GM06990 (cell line): ENCODE measurements at places on chromosomes 1 and 21.

GRCh38 chr1:153763365-153764225 lies 11.6 kb upstream of the SLC27A3 start:
- DNase-seq: no peak

- DNase-seq: peak; percentile 81
Observed at GRCh38 chr1:206803221-206803730, 31.0 kb upstream of the IL10 start.

DNA sequence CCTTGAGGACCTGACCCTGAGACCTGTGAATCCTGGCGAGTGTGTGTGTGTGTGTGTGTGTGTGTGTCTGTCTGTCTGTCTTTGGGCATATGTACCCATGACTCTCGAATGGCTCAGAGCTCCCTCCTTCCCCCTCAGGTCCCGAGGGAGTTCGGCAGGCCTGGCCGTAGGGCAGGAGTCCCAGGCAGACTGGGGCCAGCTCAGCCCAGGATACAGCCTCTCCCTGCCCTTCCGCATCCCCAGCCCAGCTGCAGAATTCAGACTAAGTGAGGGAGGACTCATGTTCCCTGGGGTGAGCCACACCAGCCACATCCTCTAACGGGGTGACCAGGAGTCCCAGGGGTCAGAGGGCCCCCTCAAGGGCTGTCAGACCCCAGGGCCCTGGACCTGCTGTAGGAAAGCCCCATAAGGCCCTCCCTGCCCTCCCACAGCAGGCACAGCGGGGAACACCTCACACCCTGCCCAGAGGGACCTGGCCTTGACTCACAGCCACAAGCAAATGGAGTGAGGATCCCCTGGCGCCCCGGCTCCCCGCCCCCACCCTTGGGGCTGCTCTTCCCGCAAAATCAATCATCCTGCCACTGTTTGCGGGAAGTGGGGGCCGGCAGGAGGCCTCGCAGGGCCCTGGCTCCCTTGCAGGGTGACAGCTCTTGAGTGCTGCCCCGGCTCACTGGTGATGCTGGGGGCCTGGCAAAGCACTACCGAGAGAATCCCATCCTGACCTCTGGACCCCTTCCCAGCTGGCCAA lies 101.7 kb upstream of the CASZ1 start:
- DNase-seq: no peak

DNA sequence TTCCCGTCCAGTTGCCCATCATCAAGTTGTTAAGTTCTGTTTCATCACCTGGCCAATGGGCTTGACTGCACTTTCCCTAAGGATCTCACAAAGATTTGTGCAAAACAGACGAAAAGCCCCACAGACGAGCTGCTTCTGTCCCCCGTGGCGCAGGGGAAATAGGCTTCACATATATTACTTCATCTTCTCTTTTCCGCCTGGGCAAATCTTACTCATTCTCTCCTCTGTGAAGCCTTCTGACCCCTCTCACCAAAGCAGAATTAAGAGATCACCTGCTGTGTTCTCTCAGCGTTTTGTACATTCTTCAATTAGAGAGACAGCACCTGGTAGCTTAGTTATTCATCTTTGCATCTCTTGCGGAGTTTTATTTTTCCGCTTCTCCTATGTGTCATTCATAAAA lies 129.8 kb downstream of the IGSF21 start:
- no peak for DNase-seq

- no peak for DNase-seq
Observed at GRCh38 chr1:174791863-174792262, 207.9 kb upstream of the CACYBP start.

DNA sequence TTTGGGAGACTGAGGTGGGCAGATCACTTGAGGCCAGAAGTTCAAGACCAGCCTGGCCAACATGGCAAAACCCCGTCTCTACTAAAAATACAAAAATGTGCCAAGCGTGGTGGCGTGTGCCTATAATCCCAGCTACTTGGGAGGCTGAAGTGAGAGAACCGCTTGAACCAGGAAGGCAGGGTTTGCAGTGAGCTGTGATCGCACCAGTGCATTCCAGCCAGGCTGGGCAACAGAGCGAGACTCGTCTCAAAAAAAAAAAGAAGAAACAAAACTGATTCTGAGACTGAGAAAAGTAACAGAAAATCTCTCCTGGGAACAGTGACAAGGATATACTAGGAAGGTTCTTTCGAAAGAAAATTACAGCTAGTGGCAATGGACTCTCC lies 20.9 kb downstream of the USP48 start:
- DNase-seq: peak; percentile 75

DNA sequence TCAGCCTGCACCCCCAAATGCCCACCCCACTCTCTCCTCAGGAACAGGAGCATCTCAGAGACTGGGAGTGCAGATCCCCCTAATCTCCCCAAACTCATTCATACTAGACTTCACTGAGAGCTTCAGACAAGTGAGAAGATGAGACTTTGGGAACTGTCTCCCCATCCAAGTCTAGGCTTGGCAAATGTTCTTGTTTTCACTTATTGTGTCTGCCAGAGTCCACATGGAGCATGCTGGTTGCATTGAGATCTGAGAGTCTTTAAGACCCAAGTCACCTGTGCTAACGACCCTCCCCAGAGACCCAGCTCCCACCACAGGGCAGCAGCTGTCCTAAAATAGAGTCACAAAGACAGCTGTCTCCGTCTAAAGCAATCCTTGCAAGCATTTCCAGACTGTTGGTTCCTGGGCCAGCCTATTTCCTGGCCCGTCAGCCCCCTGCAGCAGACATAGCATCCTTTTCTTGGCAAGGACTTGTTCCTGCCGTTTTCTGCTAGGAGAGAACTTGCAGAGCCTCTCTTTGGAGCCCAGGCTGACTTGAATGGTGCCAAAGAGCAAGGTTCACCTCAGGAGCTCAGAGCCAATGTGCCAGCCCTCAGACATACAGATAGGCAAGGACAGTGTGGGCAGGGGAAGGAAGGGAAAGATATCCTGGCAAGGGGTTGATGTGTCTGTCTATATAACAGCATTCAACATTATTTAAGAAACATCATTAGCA lies 1.9 kb upstream of the CNTN2 start:
- DNase-seq: no peak

DNA sequence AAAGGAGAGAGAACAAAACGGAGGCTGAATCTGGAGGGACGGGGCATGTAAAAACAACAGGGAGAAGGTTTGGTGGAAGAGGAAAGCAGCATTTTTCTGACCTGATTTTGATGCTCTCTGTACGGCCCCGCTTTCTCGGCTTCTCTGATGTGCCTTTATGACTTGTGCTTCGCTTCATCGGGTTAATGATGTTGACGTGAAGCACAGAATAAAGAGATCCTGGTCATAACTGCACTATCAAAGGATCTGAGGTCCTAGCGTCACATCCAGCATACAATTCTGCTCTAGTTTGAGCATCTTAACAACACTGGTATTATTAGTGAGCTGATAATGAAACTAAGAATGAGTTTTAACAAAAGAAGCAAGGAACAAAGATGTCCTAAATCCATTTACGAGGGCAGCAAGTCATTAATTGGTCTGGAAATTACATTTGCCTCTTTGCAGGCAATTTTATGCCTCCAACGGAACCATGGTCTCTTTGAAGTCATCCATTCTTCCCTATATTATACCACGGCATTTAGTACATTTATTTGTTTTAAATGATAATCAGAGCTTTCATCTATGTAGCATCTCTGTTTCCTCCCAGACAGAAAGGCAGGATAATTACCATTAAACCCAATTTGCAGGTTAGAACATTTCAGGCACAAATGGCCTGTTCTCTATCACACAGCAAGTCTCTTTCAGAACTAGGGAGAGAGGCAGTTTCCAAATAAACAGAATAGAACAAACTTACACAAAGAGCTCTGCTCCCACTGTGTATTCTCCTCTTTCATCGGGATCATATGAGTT lies 45.3 kb upstream of the B3GALNT2 start:
- DNase-seq: no peak

GRCh38 chr1:40014253-40014706 lies 26.2 kb upstream of the CAP1 start:
- DNase-seq: peak; percentile 39

DNA sequence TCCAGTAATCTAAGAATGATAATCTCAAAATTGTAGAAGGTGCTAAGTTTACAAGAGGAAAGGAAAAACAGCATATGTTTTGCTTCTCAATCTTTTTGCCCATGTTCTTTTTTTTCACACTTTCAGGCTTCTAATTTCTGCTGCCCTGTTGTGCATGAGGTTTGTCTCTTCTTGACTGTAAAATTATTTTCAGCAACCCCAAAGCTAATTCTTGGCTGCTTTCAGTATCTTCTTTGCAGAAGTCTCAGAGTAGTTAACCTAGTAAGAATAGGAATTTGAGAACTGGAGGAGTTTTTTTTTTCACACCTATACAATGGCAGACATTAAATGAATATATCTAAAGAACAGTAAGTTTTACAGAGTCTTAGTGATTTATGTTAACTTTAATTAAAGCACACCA lies 26.4 kb downstream of the DENND2D start:
- no peak for DNase-seq

DNA sequence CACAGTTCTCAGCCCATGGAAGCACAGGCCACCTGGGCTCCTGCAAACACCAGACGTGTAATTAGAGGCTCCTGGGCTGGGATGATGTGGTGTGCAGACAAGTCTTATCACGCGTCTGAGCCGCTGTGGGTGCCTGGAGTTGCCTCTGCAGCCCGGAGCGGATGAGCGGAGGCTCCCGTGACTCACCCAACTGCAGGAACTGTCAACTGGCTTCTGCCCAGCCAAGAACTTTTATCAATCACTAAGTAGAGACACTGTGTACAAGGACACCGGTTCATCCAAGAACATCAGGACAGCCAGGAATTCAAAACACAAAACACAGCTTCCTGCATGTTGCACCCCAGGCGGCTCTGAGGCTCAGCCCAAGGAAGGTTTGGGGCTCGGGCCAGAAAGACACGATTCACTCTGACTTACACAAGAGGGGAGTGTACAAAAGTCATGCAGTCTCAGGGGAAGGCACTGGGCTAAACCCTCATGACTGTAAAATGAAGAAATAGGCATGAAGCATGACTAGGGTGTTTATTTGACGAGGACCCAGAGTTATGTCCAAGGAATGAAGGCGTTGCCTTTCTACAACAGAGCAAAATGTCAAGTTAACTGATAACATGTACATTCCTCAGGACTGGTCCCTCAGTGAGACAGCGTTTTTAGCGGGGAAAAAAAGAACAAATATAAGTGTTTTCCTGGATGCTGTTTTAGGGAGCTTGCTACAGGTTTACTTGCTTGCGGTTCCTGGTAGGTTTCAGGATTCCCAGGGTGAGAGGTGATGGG lies 21.1 kb downstream of the ERRFI1 start:
- no peak for DNase-seq

- no peak for DNase-seq
Observed at GRCh38 chr21:43273708-43274021, 104.9 kb downstream of the CRYAA start.

DNA sequence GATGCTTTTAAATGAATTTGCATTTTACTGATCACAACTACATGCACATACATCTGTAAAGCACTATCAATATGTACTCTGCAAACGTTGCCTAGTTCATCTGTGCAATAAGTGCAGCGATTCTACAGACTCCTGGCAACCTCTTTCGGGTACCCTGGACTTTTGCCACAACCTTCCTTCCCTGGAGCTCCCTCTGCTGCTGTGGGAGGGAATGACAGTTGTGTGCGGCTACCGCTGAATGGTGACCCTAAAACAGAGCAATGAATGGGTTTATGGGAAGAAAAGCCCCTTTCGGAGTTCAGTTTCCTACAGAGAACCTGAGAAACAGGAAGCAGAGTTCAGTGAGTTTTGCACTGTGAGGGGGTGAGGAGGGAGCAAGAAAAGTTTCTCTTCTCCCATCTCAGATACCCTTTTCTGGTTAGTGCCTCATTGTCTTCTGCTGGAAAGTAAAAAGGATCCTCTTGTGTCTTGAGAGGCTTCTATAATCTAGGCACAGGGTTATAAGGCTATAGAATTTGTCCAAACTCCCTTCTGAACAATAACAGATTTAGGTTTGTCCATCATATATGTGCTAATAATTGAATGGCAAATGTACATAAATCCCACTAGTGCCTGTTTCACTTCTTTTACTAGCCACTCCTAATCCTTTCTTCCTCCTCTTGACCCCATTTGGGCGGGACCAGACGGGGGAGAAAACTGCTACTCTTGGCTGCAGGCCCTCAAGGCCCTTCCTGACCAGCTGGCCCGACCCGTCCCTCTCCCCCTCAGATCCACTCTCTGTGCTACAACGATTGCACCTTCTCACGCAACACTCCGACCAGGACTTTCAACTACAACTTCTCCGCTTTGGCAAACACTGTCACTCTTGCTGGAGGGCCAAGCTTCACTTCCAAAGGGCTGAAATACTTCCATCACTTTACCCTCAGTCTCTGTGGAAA lies 19.8 kb upstream of the SARS1 start:
- peak; percentile 38 for DNase-seq

- no peak for DNase-seq
Observed at GRCh38 chr1:24540051-24540905, 15.6 kb upstream of the NCMAP start.

GRCh38 chr1:205706601-205707502 lies 26.5 kb upstream of the SLC45A3 start:
- DNase-seq: no peak

DNA sequence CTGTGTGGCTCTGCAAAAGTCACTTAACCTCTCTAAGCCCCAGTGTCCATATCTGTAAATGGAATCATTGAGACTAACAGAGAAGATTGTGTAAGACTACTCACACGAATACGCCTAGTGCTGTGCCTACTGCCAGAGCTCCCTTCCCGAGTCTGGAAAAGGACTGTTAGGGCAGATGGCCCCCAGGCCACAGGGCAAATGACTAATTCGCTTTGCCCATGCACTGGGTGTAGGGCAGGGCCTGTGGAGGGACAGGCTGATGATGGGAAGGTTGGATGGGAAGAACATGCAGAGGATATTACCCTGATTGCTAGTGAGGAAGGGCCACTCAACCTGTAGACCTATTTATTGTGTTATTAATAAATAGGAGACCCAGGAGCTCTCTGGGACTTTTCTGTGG lies 4.2 kb upstream of the GPR61 start:
- no peak for DNase-seq

DNA sequence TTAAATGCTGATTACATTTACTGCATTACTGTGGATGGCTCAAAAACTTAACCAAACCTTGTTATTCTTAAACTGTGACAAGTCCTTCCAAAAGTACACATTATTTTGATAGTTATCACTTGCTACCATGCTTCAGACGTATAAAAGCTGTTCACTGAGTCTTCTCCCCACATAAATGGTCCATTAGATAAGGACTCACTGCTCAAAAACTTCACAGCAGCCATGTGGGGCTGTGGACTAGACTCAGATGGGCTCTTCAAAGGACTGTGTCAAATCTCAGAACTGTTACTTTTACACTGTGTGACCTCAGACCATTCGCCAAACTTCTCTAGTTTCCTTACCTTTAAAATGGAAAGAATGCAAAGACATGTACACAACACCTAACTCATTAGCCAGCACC lies 11.6 kb downstream of the SCAF4 start:
- no peak for DNase-seq

- DNase-seq: peak; percentile 41
Observed at GRCh38 chr1:211469938-211470529, 21.9 kb downstream of the RD3 start.

- no peak for DNase-seq
Observed at GRCh38 chr1:169874229-169874628, 19.5 kb downstream of the SCYL3 start.

- no peak for DNase-seq
Observed at GRCh38 chr21:35720208-35720731, 340.1 kb downstream of the SETD4 start.

- DNase-seq: no peak
Observed at GRCh38 chr1:201190624-201191051, at the start of gene IGFN1. Gene IGFN1, plus strand, starts transcription at chr1:201190824. Its CDS starts 2,470 bp downstream, at chr1:201193294.

- no peak for DNase-seq
Observed at GRCh38 chr1:186770421-186770820, 58.3 kb upstream of the PLA2G4A start.

- no peak for DNase-seq
Observed at GRCh38 chr1:21065851-21066250, 110.8 kb downstream of the EIF4G3 start.

- DNase-seq: no peak
Observed at GRCh38 chr1:234838182-234838581, 228.2 kb upstream of the IRF2BP2 start.
